ENCODE measurements at places on chromosomes 7 and 10.
A peak's percentile ranks its signal among the peaks of the same experiment; 100 is the strongest.

DNA sequence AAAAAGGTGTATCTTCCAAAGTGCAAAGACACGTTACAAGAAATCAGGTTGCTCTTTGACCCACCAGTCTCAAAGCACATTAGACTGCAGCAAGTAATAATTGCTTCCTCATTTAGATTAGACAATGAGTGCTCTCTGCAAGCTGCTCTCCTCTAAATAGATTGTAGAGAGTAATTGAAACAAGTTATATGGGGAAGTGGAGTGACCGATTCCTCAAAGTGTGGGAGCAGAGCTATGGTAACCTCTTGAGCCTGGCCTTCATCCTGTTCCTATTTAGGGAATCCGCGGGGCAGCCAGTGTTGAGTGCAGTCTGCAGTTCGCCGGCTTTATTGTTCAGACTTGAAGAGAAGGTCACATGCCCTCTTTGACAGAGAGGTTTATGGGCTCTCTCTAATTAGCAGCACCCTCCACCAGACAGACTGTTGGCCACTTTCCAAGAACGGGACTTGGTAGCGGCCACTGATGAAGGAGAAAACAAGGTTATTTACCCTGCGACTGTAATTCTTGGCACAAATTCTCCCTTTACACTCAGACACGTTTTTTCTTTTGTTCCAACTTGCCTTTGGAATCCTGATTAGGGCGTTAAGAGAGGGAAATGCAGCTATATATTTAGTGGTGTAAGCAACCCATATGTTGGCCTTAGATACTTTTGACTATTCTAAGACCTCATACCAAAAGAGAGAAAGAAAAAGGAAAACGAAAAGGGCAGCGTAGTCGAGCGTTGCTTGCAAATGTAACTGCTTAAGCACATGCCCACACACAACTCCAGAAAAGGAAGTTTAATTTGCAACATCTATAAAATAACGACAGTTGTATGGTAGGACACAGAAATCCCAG is 107.5 kb downstream of the REEP3 start:
- DNase-seq: no peak

GRCh38 chr7:50486512-50486911 is 36.4 kb upstream of the FIGNL1 start:
- no peak for DNase-seq

- DNase-seq: no peak
Observed at GRCh38 chr10:47063858-47064257, 152.6 kb downstream of the PTPN20 start.

- peak; percentile 47 for DNase-seq
Observed at GRCh38 chr7:106110885-106111654, 1.0 kb downstream of the SYPL1 start.

DNA sequence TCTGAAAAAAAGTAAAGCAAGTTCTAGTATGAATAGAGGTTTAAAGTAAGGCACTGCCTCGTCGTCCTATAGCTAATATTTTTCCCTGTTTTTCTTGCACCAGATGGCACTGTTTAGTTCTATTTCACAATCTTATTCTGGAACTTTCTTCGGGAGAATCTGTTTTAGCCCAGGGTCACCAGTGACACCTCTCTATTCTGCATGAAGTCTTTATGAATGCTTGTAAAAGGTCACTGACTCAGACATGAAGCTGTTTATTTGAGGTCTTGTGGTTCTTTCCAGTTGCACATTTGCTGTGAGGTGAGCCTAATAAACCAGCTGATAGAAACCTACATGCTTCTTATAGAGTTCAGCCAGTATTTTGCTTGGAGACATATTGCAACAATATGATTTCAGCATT is 444.3 kb downstream of the AUTS2 start:
- DNase-seq: peak; percentile 47

DNA sequence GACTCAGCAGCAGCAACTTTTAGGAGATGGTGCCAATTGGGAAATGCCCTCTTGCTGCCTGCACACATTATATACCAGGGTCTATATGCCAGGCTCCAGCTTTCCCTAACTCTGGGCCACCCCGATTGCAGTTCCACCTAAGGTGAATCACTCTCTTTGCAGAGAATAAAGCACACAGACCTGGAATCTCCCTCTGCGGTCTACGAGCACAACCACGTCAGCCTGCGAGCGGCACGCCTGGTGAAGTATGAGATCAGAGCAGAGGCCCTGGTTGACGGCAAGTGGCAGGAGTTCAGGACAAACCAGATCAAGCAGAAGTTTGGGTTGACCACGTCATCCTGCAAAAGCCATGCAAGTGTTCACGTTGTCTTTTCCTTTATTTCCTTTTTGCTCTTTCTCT is 38.2 kb upstream of the PLEKHA1 start:
- no peak for DNase-seq

GRCh38 chr10:49611816-49612512 is 1.9 kb downstream of the SLC18A3 start:
- no peak for DNase-seq

DNA sequence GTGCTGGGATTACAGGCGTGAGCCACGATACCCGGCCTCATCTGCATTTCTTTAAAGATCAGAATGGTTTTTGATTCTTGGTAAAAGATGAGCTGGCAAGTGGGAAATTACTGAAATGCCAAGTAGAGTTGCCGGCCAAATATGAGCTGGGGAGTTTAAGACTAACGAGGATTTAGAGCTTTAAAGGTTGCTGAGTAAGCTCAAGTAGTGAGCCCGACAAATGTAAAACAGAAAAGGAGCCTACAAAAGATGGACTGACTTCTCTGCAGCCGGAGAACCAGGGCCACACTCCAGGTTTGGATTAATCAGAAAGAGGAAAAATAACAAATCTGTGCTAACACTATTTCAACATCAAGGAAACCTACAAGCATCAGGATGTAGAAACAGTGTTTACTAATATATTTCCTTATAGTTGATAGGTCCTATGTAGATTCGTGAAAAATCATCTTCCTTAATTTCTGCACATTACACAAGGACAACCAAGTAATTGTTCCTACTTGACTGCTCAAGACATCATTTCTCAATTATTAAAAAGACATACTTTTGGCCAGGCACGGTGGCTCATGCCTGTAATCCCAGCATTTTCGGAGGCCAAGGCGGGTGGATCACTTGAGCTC is 49.6 kb downstream of the MPP7 start:
- DNase-seq: no peak

DNA sequence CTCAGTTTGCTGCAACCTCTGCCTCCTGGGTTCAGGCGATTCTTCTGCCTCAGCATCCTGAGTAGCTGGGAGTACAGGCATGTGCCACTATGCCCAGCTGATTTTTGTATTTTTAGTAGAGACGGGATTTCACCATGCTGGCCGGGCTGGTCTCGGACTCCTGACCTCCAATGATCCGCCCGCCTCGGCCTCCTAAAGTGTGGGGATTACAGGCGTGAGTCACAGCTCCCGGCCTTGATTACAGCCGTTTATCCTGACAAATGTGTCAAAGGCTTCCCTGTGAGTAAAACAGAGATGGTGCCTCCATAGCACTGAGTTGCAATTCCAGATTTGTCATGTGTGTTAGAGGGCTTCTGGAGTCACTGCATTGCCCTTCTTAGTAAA is 273.7 kb downstream of the CCDC3 start:
- no peak for DNase-seq

- DNase-seq: peak; percentile 66
Observed at GRCh38 chr10:33235251-33235884, 99.1 kb downstream of the NRP1 start.

- peak; percentile 77 for DNase-seq
Observed at GRCh38 chr10:59240582-59241183, 64.2 kb downstream of the PHYHIPL start.

DNA sequence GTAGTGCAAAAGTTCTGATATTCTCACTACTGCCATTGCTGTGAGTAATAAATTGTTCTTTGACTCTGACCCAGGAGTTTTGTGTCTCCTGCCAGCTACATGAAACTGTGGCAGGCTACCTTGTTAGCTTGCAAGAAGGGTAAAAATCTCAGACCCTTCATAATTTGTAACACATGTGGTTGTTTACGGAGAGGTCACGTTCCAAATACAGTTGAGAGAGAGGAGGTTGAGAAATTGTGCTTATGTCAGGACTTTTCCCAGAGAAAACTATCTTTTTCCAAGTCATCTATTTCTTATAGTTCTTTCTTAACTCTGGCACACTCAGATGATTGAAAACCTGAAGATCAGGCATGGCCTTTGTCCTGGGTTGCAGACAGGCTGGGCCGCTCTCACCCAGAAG is 114.4 kb upstream of the SVIL start:
- peak; percentile 40 for DNase-seq

DNA sequence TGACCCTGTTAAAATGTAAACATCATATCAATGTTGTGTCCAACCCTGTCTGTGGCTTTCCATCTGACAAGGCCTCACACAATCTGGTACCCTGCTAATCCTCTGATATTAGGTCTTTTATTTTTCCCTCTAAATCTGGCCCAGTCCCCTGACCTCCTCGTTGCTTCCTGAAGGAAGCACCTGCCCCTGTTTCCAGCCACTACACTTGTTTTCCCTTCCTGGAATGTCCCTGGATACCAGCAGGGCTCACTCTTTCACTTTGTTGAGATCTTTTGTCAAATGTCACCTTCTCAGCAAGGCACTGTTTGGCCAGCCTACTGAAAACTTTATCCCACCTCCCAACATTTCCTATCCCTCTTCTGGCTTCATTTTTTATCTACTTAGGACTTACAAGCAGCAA is 2.1 kb downstream of the SAMD9L start:
- DNase-seq: no peak
